ENCODE measurements at places on chromosomes 1 and 21.

DNA sequence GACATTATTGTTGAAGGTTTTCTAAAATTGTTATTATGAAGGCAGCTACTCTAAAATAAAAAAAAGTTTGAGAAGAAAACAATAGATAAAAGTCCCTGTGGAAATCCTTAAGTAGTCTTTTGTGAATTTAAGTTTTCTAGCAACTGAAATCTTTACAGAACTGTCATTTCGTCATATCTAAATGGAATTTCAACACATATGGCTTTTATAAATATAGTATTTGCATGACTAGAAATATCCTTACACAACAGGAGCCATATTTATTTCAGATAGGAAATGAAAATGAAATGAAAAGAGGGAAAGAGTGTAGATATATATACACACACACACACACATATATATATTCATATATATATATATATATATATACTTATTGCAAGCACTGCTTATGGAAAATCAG lies 204.7 kb upstream of the RGS18 start:
- DNase-seq: no peak

- DNase-seq: no peak
Measured at GRCh38 chr1:222087221-222087920, 345.5 kb upstream of the DUSP10 start.

GRCh38 chr1:229224308-229224707 lies 46.6 kb upstream of the RAB4A start:
- no peak for DNase-seq

- no peak for DNase-seq
Measured at GRCh38 chr1:222777977-222778376, 36.9 kb upstream of the DISP1 start.

DNA sequence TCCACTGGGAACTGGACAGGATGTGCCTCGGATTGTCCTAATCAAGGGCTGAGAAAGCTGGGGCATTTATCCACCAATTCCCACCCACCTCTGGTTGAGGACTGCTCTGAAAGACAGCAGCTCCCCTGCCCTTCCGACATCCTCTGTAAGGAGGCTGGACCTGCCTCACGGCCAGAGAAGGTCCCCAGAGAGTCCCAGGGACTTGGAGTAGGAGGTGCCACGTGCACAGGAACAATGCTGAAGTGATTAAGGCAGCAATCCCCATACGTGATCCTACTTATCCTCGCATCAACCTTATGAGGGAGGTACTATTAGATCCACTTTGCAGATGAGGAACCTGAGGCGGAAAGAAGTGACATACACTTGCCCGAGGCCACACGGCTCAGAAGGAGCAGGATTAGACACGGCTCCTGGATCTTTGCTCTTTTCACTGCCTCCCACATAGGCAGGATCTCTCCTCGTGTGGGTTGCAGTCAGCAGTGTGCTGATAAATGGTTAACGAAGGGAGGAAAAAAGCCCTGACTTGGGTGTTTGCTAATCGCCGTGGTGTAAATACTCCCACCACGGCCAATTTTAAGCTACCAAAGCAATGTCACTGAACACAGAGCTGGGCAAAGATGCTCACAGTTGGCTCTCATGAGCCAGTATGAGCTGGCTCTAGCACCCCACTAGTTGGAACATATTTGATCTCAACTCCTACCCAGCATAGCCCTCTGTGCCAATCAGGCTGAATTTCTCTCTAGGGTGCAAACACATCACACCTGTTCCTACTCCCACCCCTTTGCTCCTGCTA lies 18.6 kb upstream of the LDLRAP1 start:
- DNase-seq: no peak

DNA sequence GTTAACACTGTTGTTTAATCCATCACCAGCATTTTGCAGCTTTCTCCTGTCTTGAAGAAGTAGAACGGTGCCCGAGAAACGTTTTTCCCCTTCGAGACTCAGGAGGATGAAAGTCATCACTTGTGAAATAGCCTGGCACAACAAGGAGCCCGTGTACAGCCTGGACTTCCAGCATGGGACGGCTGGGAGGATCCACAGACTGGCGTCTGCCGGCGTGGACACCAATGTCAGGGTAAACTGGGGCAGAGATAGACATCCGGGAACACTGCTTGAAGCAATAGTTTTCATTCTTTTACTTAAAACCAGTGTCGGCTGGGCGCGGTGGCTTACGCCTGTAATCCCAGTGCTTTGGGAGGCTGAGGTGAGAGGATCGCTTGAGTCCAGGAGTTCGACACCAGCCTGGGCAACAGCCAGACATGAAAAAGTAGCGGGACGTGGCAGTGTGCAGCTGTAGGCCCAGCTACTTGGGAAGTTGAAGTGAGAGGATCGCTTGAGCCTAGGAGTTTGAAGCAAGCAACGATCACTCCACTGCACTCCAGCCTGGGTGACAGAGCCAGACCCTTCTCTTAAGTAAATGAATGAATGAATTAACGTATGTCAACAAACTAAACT lies 945 bp downstream of the CHAF1B start:
- no peak for DNase-seq

GRCh38 chr21:28791595-28792282 lies 200.9 kb downstream of the LTN1 start:
- DNase-seq: no peak

- no peak for DNase-seq
Measured at GRCh38 chr1:20663365-20663764, 2.2 kb upstream of the DDOST start.

DNA sequence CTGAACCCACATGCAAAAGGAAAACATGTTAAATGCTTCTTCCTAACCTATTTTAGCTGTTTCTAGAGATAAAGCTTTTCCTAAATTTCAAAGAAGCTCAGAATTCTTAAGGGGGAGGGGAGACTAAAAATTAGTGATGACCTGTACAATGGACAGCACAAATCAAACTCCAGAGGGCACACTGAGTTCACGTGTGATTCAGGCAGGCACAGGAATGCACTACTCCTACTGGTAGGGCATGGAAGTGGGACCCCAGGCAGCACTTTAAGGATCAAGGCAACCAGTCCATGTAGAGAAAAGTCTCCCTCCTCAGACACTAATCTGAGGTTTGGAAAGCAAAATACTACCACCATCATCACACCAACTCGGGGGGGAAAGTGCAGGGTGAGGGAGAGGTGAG lies 31.3 kb upstream of the CLCA4 start:
- DNase-seq: no peak

GRCh38 chr21:46423546-46424038 lies 35.1 kb upstream of the DIP2A start:
- no peak for DNase-seq

DNA sequence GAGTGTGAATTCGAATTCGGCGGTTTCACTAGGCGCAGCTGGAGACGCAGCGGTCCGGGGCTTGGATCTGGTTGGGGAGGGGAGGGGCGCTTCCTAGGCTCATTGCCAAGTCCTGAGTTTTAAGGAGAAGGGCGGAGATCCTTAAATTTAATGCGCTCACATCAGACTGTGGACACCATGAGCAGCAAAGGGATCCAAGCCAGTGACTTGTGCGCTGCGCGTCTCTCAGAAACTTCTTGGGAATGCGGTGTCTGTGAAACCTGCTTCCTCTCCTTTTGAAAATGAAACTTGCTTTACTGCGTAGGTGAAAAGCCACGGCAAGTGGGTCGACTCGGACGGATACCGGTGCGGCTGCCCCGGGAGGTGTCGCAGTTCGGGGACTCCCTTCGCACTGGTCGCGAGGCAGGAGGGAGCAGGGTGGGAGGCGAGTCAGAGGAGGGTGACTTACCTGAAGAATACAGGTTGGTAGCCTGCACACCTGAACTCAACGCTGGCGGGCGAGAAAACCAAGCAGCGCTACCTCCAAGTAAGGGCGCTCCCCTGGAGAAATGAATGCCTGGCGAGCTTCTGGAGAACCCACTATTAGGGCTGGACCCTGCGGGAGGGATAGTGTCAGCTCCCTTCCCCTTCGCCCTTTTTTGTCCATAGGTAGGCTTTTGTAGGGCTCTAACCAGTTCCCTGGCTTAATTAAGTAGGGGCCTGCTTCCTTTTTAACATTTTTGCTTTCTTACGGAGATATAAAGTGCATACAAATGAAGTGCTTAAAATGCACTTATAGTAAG lies 992 bp downstream of the TENT5C start:
- no peak for DNase-seq

GRCh38 chr1:166129006-166129405 lies 37.8 kb downstream of the FAM78B start:
- DNase-seq: no peak

DNA sequence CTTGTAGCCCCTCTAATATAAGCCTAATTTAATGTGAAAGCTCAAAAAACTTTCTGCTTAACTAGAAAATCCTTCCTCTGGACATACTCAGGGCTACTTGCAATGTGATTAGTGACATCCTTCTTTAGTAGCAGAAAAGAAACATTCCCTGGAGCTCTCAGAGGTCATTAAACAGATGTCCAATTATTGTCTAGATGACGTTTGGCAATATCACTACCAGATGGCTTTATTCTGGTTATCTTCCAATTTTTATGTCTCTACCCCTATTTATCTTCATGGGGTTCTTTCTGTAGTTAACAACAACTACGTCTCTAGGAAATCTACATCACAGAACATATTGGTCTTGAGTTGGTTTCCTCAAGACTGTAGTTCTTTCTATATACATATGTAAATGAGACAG lies 44.2 kb downstream of the CTH start:
- DNase-seq: no peak

GRCh38 chr1:233111731-233112130 lies 161.3 kb downstream of the NTPCR start:
- no peak for DNase-seq

- DNase-seq: no peak
Measured at GRCh38 chr1:43520100-43520778, 10.4 kb upstream of the PTPRF start.
